Esophagus (tissue), 2 donors: ENCODE measurements at places on chromosomes 6 and 20. TPM values are rescaled to one million over a fixed set of nuclear protein-coding genes. Genes with fewer than 3 reads are reported as not detected.

Gene PLN
- polyA plus RNA-seq = 15.2 TPM

Gene SIRPA
- polyA plus RNA-seq = 5.1 TPM

Gene AHCY
- 147 TPM for polyA plus RNA-seq

Gene MAS1L
- polyA plus RNA-seq = not detected

Gene ZBP1
- 0.25 TPM for polyA plus RNA-seq

Gene DAAM2
- polyA plus RNA-seq = 11.3 TPM

Gene ALDH8A1
- 1.3 TPM for polyA plus RNA-seq

Gene PM20D2
- 5.5 TPM for polyA plus RNA-seq

Gene TXLNB
- polyA plus RNA-seq = 0.16 TPM

Gene CYP24A1
- 0.39 TPM for polyA plus RNA-seq

Gene TMC2
- not detected for polyA plus RNA-seq

Gene MRAP2
- 0.47 TPM for polyA plus RNA-seq

Gene CCM2L
- polyA plus RNA-seq = 2.9 TPM

Gene HLA-DQB1
- 16.5 TPM for polyA plus RNA-seq

Gene ADA
- polyA plus RNA-seq = 8.8 TPM

Gene RAET1L
- 75.3 TPM for polyA plus RNA-seq

Gene IL20RA
- polyA plus RNA-seq = 4.6 TPM

Gene SALL4
- polyA plus RNA-seq = 0.08 TPM

Gene GPR63
- polyA plus RNA-seq = 0.18 TPM

Gene ALDH5A1
- 3.6 TPM for polyA plus RNA-seq

Gene TRAPPC3L
- polyA plus RNA-seq = not detected

Gene SENP6
- 21.8 TPM for polyA plus RNA-seq

Gene TRIM40
- polyA plus RNA-seq = not detected

Gene PGBD1
- 1.7 TPM for polyA plus RNA-seq

Gene THBS2
- 1.6 TPM for polyA plus RNA-seq

Gene FABP7
- 0.05 TPM for polyA plus RNA-seq

Gene ZNFX1
- polyA plus RNA-seq = 4.4 TPM

Gene HTR1E
- polyA plus RNA-seq = not detected

Gene TGM2
- polyA plus RNA-seq = 8.6 TPM

Gene ANKEF1
- 2.3 TPM for polyA plus RNA-seq

Gene TMEM170B
- polyA plus RNA-seq = 0.41 TPM

Gene GRM1
- not detected for polyA plus RNA-seq

Gene FNDC1
- 0.02 TPM for polyA plus RNA-seq

Gene PGC
- 1.6 TPM for polyA plus RNA-seq

Gene LAMA2
- 2.7 TPM for polyA plus RNA-seq

Gene SUMO4
- polyA plus RNA-seq = not detected

Gene BTNL2
- polyA plus RNA-seq = not detected

Gene PNISR
- polyA plus RNA-seq = 37.9 TPM
